Cortex of kidney (tissue), 1 donor: ENCODE measurements at places on chromosomes 16 and 17.

- no peak for DNase-seq
These were observed 972 bp downstream of the RSAD1 start for GRCh38 chr17:50479522-50480141.

- no peak for DNase-seq
These were observed 17.4 kb downstream of the ITPRIPL2 start for GRCh38 chr16:19130852-19131824.

GRCh38 chr16:78528265-78528664 lies 428.8 kb downstream of the WWOX start:
- no peak for DNase-seq

DNA sequence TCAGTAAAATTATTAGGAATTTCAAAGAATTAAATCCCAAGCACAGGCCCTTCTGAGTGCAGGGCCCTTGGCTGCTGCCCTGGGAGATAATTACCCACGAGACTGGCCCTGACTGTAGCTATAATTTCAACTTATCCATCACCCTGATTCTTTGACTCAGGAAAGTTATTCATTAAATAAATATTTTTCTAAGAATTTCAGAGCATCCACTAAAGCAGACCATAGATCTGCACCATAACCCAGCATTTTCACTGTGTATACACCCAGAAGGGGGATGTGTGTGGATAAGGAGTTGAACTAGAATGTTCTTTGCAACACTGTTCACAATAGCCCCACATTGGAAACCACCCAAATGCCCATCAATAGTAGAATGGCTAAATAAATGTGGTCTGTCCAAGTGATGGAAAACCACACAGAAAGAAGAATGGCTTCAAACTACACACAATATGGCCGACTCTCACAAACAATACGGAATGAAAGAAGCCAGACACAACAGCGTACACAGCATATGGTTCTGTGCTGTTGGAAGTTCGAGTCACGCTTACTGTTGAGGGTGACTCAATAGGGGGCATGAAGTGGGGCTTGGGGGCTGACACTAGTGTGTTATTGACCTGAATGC lies 33.9 kb upstream of the MEAK7 start:
- DNase-seq: no peak

- DNase-seq: no peak
These were observed 73.6 kb downstream of the WIPI1 start for GRCh38 chr17:68383443-68384321.

GRCh38 chr16:58056580-58056979 lies 31.0 kb downstream of the MMP15 start:
- DNase-seq: no peak

DNA sequence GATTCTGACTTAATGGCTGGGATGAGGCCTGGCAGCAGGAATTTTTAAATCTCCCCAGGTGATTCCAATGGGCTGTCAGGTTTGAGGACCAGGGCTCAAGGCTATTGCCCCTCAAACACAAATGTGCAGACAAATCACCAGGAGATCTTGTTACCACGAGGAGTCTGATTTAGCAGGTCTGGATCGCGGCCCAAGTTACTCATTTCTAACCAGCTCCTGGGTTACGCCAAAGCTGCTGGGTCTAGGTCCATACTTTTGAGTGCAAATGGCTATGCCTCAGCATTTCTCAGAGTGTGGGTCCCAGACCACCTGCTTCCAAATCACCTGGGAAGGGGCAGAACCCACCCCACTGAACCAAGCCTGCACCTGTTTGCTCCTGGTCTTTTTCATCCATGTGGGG lies 33.1 kb downstream of the CNGB1 start:
- no peak for DNase-seq

- DNase-seq: no peak
These were observed 189.7 kb downstream of the ZNF18 start for GRCh38 chr17:11807606-11808005.

GRCh38 chr17:31544186-31544585 lies 152.7 kb downstream of the RAB11FIP4 start:
- no peak for DNase-seq

DNA sequence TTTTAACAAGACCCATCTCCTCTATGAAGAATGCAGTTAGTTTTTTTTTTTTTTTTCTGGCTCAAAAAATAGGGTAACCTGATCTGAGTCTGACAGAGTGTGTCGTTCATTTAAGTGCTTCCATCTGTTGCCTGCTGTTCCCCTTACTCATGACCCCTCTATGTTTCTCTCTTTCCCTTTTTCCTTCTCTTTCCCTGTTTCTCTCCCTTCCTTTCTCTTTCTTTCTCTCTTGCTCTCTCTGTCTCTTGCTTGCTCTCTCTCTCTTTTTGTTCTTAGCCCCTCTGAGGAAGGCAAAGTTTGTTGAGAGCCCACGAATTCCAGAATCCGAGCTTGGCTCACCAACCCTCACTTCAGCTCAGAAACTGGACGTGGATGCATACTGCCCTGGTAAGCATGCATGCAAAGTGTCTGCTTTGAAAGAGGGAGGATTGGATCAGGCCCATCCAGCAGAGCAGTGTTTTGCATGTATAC lies 185.0 kb downstream of the TANC2 start:
- DNase-seq: no peak

DNA sequence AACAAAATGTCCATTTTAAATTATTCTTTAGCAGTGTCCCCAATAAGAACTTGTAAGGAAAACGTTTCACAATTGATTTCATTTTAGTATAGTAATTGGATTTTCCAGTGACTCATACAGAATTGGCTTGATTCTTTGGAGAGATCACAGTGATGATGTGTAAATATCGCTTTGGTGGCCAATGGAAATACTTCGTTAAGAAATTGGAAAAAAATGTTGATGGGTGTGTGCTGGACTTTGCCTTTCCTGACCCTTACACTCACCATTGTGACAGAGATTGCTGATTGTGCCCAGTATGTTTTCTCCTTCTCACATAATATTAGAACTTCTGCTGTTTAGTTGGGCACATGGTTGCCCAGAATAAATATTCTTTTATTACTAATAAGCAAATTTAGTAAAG lies 7.4 kb upstream of the EFCAB13 start:
- no peak for DNase-seq

DNA sequence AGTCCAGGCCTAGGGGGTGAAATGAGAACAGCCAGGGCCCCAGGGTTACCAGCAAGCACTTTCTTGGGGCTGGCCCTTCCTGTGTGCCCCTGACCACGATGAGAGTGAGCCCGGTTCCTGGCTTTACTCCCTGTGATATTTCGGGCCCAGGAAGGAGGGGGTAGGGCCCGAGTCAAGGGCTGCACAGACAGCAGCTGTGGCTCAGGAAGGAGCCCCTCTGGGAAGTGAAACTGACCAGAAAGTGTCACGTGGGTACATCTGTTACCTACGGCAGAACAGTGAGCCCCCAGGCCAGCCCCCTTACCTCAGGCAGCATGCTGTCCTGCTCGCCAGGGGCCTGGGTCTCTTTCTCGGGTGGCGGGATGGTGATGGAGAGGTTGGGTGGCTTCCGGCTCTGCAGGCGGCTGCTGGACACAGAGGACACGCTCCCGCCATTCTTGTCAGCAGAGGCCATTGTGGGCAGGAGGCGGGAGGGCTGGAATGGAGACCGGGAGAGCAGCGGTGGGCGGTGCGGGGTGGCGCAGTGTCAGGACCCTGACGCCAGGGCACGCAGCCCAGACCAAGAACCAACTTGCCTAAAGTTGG lies 13.8 kb downstream of the AANAT start:
- no peak for DNase-seq

- DNase-seq: no peak
These were observed 38.6 kb upstream of the BRD7 start for GRCh38 chr16:50407351-50407750.

DNA sequence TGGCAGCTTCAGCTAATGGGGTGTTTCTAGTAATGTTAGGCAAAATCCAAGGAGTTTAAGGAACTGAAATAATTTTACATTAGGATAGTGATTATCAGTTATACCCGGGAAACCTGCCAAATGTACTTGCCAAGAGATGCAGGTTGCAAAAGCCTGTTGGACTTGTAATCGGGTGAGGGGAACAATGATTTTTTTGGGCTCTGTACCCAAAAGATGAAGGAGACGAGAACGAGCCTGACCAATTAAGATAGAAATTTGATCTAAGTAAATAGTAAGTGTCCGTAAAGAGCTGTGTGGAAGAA lies 56.3 kb upstream of the ARL4D start:
- DNase-seq: no peak

DNA sequence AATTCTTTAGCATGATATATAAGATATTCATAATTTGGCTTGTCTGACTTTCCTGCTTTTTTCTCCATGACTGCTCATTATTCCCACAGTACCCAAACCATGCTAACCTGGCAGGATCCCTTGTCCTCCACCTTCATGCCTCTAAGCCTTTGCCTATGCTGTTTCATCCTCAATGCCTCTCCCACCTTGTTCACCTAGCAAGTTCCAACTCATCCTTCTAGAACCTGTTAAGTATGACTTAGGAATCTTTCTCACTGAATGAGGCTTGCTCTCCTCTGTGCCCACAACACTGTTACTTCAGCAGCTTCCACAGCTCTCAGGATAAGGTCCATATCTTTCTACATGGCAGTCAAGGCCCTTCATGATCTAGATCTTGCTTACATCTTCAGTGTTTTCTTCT lies 34.0 kb downstream of the CA10 start:
- DNase-seq: no peak

DNA sequence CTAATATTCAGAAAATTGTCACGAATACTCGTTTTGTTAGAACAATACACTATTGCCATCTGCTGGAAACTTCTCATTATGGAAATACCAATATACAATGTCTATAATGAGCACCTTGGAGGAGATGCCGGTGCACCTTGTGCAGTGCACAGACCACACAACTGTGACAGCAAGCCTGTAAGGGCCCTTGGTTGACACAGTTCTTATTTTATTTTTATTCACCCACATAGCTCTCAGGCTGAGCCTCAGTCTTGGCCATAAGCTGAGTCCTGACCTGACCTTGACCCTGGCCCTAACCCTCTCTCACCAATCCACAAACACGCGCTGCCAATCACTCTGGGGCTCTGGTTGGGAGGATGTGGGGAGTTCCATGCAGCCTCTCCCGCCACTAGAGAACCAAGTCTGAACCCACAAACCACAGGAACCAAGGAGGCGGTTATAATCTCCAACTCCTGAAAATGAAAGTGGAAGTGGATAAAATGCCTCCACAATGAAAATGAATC lies 7.6 kb downstream of the AIPL1 start:
- DNase-seq: no peak

- no peak for DNase-seq
These were observed 47.6 kb downstream of the HSD17B2 start for GRCh38 chr16:82082543-82083244.

- DNase-seq: no peak
These were observed 47.4 kb upstream of the MEIOC start for GRCh38 chr17:44608727-44609435.

GRCh38 chr17:48241131-48241591 lies 133.6 kb downstream of the SNX11 start:
- DNase-seq: no peak

- DNase-seq: no peak
These were observed 13.9 kb downstream of the KDM8 start for GRCh38 chr16:27217256-27217655.

GRCh38 chr16:65024767-65025178 lies 97.1 kb downstream of the CDH11 start:
- DNase-seq: no peak

DNA sequence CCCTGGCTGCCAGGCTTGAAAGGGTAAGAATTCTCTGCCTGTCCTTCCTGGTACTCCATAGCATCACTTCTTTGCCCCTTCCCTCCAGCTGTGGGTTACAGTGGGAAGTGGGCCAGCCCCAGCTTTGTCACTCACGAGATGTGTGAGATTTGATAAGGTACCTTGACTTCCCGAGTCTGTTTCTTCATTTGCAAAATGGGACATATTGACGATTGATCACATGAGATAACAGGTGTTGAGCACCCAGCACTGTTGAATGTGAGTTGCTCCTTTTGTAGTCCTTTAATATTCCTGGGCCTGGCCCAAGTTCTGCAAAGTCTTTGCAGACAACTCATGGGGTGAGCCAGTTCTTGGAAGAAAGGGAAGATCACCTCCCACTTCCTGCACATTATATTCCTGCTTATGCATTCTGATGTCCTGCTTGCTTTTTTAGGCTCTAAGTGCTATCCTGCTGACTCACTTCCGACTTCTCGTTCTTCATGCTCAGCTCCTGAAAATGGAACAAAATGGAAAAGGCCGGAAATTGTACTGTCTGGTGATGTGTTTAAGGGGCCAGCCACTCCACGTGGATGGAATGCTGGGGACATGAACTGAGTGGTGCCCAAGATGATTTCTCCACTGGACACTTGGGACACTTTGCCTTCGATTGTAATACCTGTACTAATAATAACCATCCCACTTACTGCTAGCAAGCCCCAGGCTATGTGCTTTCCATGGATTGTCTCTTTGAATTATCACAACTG lies 8.3 kb upstream of the NLK start:
- DNase-seq: no peak

GRCh38 chr17:8947201-8947600 lies 18.3 kb downstream of the PIK3R5 start:
- no peak for DNase-seq

DNA sequence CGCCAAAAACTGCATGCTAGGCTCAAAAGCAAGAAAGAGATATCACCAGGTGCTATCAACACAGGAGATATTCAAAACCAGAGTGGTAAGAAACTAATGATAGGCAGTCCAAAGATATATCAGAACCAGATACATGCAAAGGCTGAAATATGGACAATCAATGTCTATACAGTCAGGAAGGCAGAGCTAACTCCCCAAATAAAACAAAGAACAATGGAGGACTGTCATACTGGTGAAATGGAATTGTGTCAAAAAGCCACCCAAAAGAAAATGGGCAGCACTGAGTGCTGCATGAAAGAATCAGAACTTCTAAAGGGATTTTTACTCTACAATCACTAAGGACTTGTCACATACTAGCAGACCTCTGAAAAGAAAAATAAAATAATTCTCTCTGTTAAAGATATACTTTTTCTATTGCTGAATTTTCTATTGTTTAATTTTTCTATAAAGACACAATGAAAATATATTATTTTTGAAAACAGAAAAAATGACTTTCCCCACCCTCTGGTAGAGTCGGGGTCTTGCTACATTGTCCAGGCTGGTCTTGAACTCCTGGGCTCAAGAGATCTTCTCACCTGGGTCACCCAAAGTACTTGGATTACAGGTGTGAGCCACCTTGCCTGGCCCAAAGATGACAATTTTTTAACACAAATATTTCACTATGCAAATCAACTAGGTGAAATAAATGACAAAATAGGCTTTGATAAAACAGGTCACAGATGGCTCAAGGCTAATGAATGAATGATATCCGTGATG lies 98.2 kb downstream of the USP32 start:
- DNase-seq: no peak

DNA sequence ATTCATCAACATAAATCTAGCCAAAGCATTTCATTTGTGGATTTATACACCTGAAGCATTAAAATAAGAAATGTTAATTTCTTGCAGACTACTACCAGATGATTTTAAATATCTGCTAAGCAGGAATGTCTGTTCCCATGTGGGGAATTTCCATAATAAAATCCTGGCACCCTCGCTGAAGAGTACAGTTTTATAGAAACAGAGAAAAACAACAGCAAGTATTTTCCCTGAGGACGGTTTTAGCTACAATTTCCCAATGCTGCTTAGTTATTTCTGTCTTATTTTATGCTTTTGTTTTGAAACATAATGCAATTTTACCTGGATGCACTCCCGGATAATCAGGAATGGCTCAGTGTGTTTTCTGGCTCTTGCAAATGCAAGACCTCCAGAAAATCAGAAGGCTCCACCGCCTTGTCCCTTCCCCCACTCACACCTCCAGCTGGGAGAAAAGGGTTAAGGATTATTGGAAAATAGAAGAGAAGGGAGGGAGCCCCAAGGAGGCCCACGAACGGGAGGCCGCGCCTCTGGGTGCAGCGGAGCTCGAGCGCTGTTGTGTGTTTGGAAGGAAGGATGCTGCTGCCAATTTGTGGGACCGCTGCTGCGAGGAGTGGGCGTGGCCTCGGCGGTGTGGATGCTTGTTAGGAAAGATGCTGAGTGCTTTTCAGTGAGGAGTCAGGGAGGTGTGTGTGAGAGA lies at the start of gene CNTNAP4:
TSS of gene CNTNAP4 (plus strand) at position 657 of the 694 bp plus-strand sequence. CDS start 262 bp downstream, outside the sequence.
- no peak for DNase-seq
